Ovary (tissue), 10 donors: ENCODE measurements at places on chromosomes 7 and 10. TPM values are rescaled to one million over a fixed set of nuclear protein-coding genes. Genes with fewer than 3 reads are reported as not detected.

The MMD2 gene
- polyA plus RNA-seq, result not detected

The TMEM178B gene
- polyA plus RNA-seq, result 0.13 TPM

The ASAH2 gene
- 1.1 TPM for polyA plus RNA-seq

The BMPR1A gene
- polyA plus RNA-seq, result 40.1 TPM

The TMEM139 gene
- 1.2 TPM for polyA plus RNA-seq

The ARMH3 gene
- polyA plus RNA-seq, result 20.4 TPM

The TAS2R3 gene
- polyA plus RNA-seq, result 0.92 TPM

DNA sequence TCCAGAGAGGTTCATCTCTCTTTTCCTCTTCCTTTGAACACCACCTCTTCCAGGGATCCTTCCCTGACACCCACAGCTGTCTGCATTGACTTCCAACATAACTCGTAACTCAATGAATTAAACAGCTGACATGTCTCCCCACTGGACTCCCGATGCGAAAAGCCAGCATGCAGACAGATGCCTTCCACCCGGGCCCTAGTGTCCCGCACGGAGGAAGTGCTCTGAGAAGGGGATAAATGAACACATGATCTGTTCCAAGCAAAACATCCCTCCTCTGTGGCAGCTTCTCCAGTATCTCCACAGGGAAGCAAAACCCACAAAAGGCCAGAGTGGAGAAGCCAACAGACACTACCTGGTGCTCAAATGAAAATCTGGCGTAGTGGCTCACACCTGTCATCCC lies 28.3 kb downstream of the OGDHL start:
- DNase-seq, result no peak

- no peak for DNase-seq
These were observed 48.4 kb downstream of the TES start for GRCh38 chr7:116258734-116259133.

DNA sequence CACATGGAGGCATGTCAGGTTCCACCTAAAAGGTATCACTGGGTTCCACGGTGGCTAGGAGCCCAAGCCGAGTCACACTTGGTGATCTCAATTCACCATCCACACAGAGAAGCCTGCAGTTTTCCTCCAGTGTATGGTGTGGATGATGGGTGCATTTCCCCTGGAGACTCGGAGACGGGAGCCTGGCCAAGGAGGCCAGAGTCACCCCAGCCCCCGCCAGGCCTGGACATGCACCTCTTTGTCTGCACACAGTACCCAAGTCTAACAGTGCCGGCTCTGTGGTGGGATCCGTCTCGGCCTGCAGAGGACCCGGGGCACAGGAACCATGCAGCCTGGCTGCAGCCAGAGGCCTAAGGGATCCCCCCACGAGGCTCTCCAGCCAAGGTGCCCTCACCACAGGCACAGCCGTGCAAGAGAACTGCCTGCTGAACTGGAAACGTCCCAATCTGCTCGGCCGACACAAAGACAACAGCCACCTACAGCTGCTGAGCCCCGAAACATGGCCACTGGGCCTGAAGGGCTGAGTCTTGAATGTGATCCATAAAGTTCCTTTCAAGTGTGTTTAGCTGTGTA lies 75.2 kb downstream of the DIP2C start:
- no peak for DNase-seq

DNA sequence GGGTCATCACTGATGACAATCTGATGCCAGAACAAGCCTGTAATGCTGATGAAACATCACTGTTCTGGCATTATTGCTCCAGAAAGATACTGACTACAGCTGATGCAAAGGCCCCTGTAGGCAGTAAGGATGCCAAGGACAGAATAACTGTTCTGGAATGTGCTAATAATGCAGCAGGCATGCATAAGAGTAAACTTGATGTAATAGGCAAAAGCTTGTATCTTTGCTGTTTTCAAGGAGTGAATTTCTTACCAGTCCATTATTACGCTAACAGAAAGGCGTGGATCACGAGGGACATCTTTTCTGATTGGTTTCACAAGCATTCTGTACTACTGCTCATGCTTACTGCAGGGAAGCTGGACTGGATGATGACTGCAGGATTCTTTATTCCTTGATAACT lies 18.7 kb downstream of the LCOR start:
- DNase-seq, result no peak

GRCh38 chr10:72375173-72375572 lies 20.5 kb upstream of the DNAJB12 start:
- no peak for DNase-seq

GRCh38 chr10:29723726-29724125 lies 89.0 kb upstream of the SVIL start:
- DNase-seq, result no peak

DNA sequence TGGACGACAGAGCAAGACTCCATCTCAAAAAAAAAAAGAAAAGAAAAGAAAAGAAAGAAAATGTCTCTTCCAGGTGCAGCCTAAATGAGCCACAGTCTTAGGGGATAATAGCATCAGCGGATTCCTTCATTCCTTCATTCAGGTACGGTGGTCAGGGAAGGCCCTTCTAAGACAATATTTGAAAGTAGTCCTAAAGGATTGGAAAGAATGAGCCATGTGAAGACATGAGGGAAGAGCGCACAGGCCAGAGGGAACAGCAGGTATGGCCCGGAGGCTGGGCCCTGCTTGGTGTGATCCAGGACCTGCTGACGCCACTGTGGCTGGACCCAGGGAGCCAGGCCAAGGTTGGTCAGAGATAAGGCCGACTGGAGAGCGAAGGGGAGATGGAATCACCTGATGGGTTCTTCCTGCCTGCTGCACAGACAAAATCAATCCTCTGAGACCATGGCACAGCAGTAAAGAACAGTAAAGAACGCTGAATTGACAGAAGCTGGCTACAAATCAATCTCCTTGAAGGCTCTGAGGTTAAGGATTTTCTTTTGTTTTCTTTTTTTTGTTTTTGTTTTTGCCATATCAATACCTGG lies 16.3 kb upstream of the MKRN1 start:
- DNase-seq, result no peak

- no peak for DNase-seq
These were observed 2.4 kb downstream of the H2AZ2 start for GRCh38 chr7:44845451-44845850.

DNA sequence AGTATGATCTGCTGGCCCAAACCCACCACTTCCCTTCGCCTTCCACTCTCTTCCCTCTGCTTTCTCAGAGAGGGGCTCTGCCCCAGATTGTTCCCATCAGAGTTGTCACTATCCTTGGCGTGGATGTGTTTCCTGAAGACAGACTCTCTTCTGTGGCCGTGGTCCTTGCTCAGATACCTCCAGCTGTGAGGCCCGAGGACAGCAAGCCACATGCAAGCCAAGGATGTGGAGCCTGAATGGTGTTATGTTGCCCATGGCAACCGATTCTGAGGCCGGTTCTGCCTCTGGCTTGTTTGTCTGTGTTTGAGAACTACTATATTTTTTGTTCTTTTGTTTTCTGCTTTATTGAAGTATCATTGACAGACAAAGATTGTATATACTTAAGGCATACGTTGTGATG lies 247.4 kb upstream of the PODXL start:
- DNase-seq, result no peak

GRCh38 chr7:3283130-3283704 lies 17.8 kb upstream of the SDK1 start:
- DNase-seq, result no peak

GRCh38 chr10:81472927-81473470 lies 402.0 kb upstream of the NRG3 start:
- DNase-seq, result no peak

DNA sequence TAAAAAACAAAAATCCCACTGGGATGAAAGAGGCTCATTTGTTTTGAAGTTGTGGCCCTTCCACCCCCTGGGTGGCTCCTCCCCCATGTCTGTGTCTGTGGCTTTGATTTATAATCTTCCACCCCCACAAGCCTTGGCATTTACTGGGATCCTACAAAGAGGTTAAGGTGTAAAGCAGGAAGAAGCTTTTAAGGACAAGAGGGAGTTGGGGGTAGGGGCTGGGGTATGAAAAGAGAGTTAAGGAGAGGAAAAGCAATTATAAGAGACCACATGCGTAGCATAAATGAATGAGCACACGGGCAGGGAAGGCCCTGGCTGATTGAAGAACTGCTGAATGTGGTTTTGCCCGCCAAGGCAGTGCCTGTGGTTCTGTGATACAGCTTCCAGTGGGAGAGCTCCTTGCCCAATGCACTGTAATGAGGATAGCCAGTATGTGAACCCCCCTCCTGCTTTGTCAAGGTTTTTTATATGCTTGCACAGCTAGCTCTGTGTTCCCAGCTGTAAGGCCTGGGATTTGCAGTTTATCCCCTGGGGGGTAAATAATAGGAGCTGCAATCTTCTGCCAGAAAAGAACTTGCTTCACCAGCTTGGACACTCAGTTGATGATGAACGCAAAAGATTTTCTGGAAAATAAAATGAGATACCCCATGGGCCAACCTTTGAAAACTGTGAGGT lies 34.7 kb upstream of the KMT2E start:
- no peak for DNase-seq

DNA sequence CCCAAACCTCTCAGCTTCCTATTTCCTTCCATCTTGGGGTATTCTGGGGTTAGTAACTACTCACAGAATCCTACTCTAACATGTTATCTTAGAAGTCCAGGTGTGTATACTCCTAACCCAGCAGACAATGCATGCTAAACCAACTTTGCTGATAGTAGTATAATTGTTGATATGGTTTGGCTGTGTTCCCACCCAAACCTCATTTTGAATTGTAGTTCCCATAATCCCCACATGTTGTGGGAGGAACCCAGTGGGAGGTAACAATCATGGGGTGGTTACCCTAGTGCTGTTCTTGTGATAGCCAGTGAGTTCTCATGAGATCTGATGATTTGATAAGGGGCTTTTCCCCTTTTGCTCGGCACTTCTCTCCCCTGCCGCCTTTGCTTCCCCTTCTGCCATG lies 135.1 kb downstream of the CHRM2 start:
- DNase-seq, result no peak

- no peak for DNase-seq
These were observed 19.4 kb downstream of the TRIM4 start for GRCh38 chr7:99899830-99900519.
